ENCODE measurements at places on chromosomes 12 and 14.
A peak's percentile ranks its signal among the peaks of the same experiment; 100 is the strongest.

DNA sequence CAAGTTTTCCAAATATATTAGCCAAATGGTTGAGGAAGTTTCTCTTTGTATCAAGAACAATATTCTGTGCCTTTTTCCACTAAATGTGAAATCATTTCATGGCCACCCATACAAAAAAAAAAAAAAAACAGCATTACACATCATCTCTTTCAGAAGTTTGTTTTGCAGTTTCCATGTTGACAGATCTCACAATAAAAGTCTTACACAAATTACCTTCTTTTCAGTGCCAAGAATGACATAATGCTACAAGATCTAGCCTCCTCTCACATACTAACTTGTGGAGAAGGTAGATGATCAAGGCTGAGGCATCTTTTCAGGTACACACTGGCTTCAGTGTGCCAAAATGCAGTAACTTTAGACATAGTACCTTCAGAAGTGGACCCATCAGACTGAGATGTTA is 35.3 kb downstream of the PRKD1 start:
- peak; percentile 12 for DNase-seq

DNA sequence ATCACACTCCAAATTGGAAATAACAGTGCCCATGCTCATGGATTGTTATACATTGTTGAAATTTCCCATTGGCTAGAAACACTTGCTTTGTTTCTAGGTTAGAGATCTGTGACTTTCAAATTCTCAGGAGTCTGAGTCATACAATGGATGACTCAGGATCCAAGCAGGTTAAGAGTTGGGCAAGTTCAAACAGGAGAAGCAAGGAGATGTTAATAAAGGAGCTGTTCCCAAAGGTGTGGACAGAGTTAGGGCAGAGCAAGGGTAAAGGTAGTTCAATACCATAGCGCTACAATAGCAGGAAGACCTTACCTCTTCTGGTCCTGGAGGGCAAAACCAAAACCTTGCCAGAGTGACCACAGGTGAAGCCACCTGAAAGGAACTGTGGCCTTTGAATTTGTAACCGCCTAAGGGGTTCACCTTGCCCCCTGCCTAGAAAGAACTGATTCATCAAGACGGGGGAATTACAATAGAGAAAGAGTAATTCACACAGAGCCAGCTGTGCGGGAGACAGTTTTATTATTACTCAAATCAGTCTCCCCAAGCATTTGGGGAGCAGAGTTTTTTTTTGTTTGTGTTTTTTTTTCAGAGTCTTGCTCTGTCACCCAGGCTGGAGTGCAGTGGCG is 4.2 kb upstream of the AMN1 start:
- DNase-seq, result peak; percentile 65

DNA sequence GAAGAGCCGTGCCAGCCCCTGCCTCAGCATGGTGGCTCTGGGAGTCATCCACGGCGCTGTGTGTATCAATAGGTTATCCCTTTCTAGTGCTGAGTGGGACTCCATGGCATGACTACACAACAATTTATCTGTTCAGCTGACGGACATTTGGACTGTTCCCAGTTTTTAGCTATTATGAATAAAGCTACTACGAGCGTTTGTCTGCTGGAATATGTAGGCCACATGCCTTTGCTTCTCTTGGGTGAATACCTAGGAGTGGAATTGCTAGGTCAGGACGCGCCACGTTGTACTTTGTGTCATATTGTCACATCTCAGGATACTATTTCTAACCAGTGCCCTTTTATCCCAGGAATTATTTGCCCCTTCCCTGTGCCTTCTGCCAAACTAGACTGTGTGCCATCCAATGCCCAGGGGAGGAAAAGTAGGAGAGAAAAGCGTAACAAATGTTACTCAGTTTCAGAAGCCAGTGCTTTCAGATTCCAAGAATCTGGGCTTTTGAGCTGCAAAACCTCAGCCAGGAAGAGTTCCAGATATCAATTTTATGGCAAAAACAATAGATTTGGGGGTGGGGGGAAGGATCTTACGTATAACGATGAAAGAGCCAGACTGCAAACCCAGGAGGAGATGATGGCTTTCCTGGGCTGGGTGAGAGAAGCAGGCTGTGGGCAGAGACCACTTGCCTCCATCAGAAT is 62.5 kb upstream of the NCOR2 start:
- no peak for DNase-seq

DNA sequence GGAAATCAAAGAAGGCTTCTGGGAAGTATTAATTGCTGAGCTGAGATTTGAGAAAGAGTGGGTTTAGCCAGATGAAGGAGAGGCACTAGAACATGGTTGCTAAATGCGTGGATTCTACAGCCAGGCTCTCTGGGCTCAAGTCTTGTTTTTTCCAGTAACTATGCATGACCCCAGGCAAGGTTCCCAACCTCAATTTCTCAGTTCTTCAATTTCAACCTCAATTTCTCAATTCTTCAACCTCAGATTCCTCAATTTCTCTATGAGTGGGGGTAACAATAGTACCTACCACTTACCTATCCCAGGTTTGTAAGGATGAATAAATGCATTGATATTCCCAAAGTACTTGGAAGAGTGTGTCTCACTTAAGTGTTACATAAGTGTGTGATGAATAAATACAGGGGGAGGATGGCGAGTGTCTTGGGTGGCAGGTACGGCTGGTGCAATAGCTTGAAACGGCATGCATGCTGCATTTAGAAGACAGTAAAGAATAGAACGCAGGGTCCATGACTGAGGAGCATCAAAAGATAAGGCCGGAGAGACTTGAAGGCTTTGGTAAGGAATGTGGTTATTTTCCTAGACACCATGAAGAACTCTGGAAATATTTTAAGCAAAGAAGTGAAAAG is 149.1 kb upstream of the ATP2B1 start:
- no peak for DNase-seq

- peak; percentile 39 for DNase-seq
Measured at GRCh38 chr12:22477894-22478287, 66.5 kb downstream of the C2CD5 start.
